ENCODE measurements at places on chromosomes 6 and 20. TPM values are rescaled to one million over a fixed set of nuclear protein-coding genes. Genes with fewer than 3 reads are reported as not detected.

SPTLC3 gene
- 3.4 TPM for polyA plus RNA-seq

RAMACL gene
- polyA plus RNA-seq, result 0.12 TPM

CYP39A1 gene
- polyA plus RNA-seq, result 2.1 TPM

ADGRF5 gene
- polyA plus RNA-seq, result 19.1 TPM

DNA sequence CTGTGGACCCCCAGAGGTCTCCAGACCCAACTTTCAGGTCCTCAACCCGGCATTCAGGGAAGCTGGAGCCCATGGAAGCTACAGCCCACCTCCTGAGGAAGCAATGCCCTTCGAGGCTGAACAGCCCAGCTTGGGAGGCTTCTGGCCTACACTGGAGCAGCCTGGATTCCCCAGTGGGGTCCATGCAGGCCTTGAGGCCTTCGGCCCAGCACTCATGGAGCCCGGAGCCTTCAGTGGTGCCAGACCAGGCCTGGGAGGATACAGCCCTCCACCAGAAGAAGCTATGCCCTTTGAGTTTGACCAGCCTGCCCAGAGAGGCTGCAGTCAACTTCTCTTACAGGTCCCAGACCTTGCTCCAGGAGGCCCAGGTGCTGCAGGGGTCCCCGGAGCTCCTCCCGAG, 950 bp downstream of the GNAS start:
- DNase-seq, result no peak

- DNase-seq, result peak; percentile 7
Measured at GRCh38 chr6:162017536-162017935, 710.0 kb downstream of the PRKN start.

DNA sequence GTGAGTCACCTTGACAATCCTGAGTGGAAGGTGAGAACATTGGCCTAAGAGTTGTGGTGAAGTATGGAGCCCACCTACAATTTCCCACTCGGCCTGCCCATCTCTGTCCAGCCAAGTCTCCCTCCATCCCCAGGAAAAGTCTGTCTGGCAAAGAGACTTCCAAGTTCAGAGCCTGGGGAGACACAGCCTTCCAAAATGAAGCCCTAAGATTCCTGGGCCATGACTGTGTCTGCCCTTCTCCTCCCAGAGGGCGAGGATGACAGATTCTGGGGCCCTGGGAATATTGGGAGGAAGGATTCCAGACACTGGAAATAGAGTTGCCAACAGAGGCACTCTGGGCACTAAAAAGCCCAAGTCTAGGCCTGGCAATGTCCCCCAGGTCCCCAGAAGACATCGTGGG, 176.8 kb downstream of the NFATC2 start:
- DNase-seq, result no peak

- DNase-seq, result peak; percentile 85
Measured at GRCh38 chr6:44071670-44072451, 55.4 kb downstream of the MRPL14 start.

Data from muscle of leg (tissue), 16 donors.